ENCODE measurements at places on chromosomes 11 and 22. TPM values are rescaled to one million over a fixed set of nuclear protein-coding genes. Genes with fewer than 3 reads are reported as not detected.

DNA sequence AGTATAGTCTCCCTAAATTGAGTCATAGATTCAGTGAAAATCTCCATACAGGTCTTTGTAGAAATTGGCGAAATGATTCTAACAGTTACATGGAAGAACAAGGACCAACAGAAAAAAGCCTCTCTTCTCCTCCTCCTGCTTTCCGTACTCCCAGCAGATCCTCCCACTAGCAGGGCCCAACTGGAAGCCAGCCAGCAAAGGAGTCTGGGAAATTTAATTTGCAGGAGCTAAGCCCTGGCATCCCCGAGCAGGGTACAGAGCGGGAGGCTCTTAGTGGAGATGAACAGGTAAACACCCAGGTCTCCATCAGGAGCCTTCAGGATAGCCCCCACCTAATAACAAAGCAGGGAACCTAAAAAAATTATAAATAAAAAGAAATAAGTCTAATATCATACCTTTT lies 1473.8 kb downstream of the TBC1D22A start:
- H3K4me1 ChIP-seq: no peaks in the 10 kb centered on the region
- no peaks in the 10 kb centered on the region for H3K27me3 ChIP-seq
- H3K36me3 ChIP-seq: no peaks in the 10 kb centered on the region
- no peak overlapping the region for H3K27ac ChIP-seq

Gene ENTHD1
- total RNA-seq: not detected

Gene RTN4R
- 0.11 TPM for total RNA-seq

Gene SMIM35
- not detected for total RNA-seq

Gene KCNK4
- total RNA-seq: not detected

All from HepG2 (cell line).